Right lobe of liver (tissue), 6 donors: ENCODE measurements at places on chromosomes 7 and 10. TPM values are rescaled to one million over a fixed set of nuclear protein-coding genes. Genes with fewer than 3 reads are reported as not detected.

The BAIAP2L1 gene
- total RNA-seq: 24.9 TPM

The SLC18A3 gene
- total RNA-seq: not detected

The AKR1B15 gene
- total RNA-seq: 1.8 TPM

The PLEKHS1 gene
- not detected for total RNA-seq

The WEE2 gene
- not detected for total RNA-seq

The SCD gene
- total RNA-seq: 213 TPM

The ALOX5 gene
- total RNA-seq: 3.7 TPM

The PUS7 gene
- 7.8 TPM for total RNA-seq

The C7orf57 gene
- not detected for total RNA-seq

The LOXL4 gene
- total RNA-seq: 22.6 TPM

The UCN3 gene
- total RNA-seq: not detected

The HGF gene
- 15.6 TPM for total RNA-seq

The CNTNAP2 gene
- total RNA-seq: 3.9 TPM

The ANKRD7 gene
- total RNA-seq: not detected

The LRRTM3 gene
- not detected for total RNA-seq

The TEX36 gene
- not detected for total RNA-seq

The WNT8B gene
- not detected for total RNA-seq

The NXPH1 gene
- not detected for total RNA-seq

The SYT15B gene
- total RNA-seq: 0.42 TPM
